Stimulated activated CD4-positive, alpha-beta T cell treated with anti-CD3 and anti-CD28 coated beads, Interleukin-2, amount 100 ng/mL, for 48 hours (primary cell): ENCODE measurements at places on chromosomes 16 and 17.
A peak's percentile ranks its signal among the peaks of the same experiment; 100 is the strongest.

GRCh38 chr16:4614571-4615383 is at the start of gene UBALD1:
Gene UBALD1, minus strand, starts transcription at chr16:4614888. Its CDS starts 91 bp downstream, at chr16:4614797.
- peak; percentile 76 for DNase-seq

GRCh38 chr16:89549007-89549700 is 11.3 kb upstream of the RPL13 start:
- no peak for DNase-seq

- no peak for DNase-seq
Measured at GRCh38 chr16:13205352-13205751, 304.0 kb downstream of the SHISA9 start.

- no peak for DNase-seq
Measured at GRCh38 chr16:7976563-7976962, 613.7 kb downstream of the TMEM114 start.

DNA sequence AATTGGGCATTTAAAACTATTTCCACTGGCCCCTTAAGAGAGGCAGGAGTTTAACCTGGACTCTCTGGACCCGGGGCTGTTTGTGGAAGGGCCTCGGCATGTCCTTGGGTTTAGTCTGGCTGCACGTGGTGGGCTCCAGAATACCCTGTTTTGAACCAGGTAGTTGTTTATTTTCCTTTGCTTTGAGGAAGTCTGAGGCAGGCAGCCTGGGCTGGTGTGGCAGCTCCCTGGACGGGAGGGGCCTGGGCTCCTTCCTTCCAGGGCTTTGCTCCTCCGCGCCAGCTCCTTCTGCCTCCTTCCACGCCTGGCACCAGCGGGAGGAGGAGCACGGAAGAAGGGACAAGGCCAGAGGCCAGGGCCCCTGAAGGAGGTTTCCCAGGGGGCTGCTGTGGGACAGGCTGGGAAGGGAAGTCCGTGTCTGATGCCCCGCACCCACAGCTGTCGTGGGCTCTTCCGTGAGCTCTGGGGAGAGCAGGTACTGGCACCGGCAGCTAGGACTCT is 15.5 kb downstream of the BANP start:
- DNase-seq, result no peak

- DNase-seq, result no peak
Measured at GRCh38 chr17:62650587-62650986, 23.1 kb downstream of the MRC2 start.

DNA sequence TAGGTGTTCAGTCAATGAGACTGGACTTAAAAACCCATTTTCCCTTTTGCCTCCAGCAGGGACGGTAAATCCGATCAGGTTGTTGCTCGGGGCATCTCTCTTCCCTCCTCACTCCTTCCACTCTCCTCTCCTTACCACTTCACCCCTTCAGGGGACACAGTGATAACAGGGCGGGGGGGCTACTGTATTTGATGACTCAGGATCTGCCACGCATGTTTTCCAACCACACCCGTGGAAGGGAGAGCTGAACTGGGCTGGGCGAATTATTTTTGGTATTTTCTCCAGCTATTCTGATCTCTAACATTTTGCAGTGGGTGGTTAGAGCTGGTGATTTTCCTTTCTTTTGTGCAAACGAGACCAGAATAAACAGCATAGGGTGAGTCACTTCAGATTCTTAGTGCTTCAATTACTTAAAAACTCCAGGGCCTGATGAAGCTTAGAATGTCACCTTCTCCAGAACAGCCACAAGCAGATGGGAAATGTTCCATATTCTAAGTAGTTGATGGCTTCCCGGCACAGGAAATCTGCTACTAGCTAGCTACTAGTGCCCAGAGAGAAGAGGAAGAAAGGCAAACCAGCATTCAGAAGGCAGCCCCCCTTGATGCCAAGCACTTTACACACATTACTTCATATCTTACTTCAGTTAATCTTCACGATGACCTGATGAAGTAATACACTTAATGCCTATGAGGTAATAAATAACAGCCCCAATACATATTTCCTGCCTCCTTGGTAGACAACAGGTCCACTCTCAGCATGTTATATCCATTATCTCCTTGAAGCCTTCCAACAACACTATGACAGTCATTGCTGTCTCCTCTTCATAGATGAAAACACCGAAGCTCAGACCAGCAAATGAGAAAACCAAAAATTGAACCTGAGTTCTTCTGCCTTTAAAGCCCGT is 74.1 kb downstream of the ASIC2 start:
- no peak for DNase-seq

DNA sequence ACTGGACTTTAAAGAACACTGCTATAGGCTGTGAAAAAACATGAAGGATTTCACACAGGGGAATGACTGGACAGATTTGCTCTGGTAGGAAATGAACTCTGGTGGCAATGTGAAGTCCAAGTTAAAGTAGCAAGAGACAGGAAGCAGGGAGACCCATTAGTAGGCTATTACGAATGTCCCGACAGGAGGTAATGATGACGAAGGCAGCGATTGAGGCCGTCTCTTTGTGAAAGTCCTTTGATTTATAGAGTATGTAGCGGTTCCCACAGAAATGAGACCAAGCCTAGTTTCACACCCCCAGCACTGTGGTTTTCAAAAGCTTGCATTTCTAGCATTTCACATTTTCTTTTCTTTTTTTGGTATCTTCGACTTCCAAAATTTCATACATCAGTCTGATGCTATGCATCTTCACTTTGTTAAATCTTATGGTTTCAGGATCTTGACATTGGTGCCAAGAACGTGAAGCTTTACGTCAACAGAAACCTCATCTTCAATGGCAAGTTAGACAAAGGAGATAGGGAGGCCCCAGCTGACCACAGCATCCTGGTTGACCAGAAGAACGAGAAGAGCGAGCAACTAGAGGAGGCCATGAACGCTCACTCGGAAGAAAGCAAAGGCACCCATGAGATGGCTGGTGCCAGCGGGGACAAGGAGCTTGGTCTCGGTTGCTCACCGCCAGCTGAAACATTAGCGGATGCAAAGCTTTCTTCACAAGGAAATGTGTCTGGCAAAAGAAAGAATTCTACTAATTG is 189.8 kb downstream of the KATNIP start:
- DNase-seq, result no peak

- no peak for DNase-seq
Measured at GRCh38 chr16:81558444-81559175, 114.0 kb downstream of the CMIP start.

DNA sequence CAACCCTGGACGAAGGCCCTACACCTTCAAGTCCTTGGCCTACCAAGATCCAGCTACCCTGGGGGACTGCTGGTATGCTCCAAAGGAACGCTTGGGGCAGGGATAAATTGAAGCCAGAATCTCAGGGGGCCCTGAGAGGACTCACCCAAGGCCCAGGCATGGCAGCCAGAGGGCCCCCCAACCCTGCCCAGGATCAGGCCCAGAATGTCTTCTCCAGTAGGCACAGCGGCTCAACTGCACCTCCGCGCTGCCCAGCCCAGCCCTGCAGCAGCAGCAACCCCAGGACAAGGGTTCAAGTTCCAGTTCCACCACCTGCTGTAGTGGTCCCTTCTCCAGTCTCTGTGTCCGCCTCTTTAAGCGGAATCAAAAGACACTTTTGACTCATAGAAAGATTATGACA is 2.2 kb downstream of the TFAP4 start:
- DNase-seq, result no peak

GRCh38 chr17:48642059-48642842 is 16.1 kb upstream of the HOXB9 start:
- DNase-seq, result no peak

DNA sequence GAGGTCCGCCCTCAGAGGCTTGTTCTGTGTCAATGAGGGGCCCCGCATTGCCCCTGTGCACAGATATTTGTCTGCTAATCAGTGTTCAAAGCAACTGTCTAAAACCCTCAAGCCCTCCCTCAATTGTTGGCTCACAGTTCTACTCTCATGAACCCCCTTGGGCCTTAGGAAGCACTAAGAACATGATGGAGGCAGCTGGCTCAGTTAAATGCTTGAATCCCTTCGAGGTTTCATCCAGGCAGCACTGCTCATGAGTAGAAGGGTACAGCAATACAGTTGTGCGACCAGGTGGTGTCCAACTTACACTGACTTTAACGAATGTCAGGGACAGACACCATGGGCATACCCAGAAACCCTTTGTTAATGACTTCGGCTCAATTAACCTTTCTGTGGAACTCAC is 89.2 kb upstream of the WSCD1 start:
- DNase-seq, result no peak

DNA sequence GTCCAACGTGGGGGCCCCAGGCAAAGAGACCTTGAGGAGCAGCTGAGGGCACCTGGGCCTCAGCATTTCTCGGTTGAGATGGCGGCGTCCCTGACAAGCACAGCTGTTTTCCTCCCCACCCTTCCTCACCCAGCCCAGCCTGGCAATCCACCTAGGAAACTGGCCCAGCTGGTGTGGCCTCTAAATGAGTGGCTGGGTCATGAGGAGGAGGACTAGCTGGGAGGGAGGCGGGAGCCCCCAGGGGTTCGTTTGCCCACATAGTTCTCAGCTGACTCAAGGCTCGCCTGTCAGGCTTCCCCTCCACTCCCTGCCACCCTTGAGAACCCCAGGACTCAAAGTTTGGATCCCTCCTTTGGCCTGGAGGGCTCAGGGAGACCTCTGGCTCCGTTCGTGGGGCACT is 5.9 kb downstream of the RNF222 start:
- no peak for DNase-seq

GRCh38 chr16:87715658-87716057 is 50.1 kb downstream of the KLHDC4 start:
- DNase-seq, result no peak

DNA sequence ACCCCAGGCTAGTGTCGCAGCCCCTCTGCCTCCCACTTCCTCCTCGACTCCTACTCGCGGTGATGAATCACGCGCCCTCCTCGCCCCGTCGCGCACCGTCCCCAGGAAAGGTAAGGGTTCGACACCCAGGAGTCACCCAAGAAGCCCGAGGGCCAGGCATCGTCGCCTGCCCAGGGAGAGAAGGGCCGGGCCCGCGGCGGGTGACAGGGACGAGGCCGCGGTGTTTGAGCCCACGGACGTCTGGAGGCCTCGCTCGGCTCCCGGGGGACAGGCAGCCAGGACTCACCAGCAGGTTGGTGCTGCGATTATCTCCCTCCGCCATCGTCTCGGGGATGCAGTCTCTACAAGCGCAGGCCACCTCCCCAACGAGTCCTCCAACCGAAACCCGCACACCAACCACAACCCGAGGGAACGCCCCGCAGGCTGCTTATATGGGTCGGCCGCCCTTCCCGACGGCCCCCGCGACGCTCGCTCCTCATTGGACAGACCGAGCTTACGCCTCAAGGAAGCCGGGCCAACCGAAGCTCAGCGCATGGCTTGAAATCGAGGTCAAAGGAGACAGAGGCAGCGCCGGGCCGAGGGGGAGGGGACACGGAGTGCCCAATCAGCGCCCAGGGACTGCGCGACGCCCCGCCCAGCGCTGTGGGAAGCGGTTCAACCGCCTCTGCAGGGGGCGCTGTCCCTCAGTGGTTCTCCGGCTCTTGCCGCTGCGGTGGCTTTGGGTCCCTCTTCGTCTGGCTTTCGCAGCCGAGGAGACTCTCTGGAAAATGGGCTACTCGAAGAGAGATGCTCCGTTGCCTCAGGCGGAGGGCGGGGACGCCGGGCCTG is at the start of gene ARL6IP1:
Gene ARL6IP1, minus strand, starts transcription at position 405 of the 828 bp plus-strand sequence. Its CDS starts 83 bp downstream, at position 322.
- DNase-seq, result peak; percentile 96

- peak; percentile 48 for DNase-seq
Measured at GRCh38 chr17:81832608-81833159, 407 bp downstream of the MCRIP1 start.

DNA sequence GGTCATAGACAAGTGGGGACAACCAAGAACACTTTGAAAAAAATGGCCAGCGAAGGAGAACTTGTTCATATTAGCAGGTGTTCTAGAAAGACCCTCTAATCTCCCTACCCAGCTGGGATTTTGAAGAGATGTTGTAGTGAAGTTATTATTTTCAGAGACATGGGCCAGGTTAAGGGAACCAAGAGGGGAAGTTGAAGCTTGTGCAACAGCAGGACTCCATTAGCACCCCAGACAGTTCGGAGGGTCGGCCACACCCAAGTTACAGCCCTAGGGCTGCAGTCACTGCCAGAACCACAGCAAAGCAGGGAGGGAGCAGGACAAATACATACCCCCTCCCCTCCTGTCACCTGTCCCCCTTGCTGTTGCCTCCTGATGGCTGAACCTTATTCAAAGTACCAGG is 42.3 kb downstream of the WSB1 start:
- no peak for DNase-seq

DNA sequence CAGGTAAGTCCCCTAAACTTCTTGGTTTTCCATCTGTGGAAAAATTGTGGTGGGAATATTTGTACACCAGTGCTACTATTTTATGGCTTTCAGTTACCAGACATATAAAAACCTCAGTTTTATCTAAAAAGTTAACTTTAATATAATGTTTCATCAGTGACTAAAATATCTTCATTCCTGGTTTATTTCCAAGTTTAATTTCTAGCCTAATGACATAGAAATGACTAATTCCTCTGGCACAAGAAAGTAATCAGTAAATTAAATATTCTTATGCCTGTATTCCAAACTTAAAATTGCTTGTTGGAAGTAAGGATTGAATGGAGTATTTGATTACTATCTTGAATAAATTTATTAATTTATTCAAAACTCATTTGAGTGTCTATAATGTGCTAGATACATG is 757.0 kb downstream of the CDH11 start:
- DNase-seq, result no peak

- no peak for DNase-seq
Measured at GRCh38 chr17:7932483-7932891, 481 bp downstream of the CNTROB start.

DNA sequence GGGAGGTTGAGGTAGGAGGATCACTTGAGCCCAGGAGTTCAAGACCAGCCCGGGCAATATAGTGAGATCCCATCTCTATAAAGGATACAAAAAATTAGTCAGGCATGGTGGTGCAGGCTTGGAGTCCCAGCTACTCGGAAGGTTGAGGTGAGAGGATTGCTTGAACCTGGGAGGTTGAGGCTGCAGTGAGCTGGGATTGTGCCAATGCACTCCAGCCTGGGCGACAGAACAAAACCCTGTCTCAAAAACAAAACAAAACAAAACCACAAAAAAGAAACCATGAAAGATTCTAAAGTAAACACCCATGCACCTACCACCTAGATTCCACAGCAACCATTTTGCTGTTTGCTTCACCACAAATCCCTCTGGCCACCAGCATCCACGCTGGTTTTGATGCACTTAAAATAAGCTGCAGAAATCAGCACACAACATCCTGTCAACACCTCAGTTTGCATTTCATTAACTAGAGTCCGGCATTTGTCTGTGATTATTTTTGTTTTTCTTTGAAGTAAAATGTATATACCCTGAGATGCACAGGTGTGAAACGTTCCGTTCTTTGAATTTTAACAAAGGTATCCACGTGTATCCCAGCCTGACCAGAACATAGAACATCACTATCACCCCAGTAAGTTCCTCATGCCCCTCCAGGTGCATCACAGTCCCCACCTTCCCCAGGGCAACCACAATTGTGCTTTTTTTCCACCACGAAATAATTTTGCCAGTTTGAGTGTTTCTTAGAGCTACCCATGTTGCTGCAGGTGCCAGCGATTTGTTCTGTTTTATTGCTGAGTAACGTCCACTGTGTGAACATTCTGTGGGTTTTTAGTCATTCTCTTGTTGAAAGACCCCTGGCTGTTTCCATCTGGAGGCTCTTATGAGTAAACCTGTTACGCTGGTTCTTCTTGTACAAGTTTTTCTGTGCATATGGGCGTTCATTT is 191.5 kb downstream of the SEC14L1 start:
- no peak for DNase-seq

DNA sequence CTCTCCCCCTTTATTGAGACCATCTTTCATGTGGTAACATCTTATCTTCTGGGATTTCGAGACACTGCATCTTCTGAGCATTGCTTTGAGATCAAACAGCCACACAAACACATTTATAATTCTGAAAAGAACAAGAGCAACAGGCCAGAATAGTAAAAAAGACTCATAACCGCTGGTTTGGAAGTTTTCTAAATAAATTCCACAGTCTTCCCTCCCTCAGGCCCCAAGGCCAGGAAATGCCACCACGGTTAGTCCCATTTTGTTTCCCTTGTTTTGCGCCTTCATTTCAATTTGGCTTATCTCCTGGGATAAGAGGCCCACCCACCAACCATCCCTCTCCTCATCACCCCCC is 25.3 kb downstream of the LITAF start:
- no peak for DNase-seq
